HuH-7.5 (cell line): ENCODE measurements at places on chromosomes 2 and 18.

- no peak for DNase-seq
Observed at GRCh38 chr2:73944714-73945113, 18.0 kb downstream of the DGUOK start.

GRCh38 chr18:49399003-49399402 is 61.4 kb downstream of the DYM start:
- DNase-seq: no peak

DNA sequence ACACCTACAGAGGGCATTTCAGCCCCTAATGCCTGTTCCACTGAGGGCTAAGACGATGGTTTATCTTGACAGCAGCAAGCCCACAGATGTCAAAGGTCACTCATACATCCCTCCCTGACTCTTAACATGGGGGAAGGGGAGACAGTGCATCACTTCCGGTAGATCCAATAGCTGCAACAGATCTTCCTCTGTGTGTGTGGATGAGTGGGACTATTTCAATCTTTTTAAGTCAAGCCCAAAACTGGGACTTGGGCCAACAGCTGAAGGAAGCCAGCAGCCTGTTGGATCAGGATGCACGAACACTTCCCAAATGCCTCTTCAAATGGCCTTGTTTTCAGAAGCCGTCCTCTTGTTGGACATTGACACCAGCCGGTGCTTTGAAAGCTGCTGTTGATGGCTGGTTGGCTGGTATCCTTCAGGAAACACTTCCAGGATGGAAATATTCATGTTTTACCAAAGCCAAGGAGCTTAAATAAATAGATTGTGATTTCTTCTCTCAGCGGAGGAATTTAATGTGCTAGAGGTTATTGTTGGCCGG is 59.2 kb downstream of the IL1R2 start:
- no peak for DNase-seq

DNA sequence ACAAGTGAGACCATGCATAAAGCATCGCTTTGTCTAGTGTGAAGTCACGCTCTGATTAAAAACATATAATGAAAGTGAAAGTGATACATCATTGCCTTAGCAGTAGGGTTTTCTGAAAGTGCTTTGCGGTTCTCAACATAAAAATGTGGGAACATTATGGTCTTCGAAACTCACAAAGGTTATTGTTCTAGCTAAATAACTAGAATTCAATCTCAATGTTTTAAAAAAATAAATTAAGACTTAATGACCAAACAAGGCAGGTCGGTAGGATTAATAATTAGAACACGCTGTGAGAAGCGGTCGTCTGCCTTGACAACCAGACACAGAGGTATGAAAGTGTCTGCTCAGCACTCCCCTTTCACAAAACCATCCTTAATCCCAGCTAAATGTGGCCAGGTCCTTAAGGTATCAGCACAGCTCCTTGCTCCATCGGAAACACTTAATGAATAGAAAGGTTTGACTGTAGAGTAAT is 42.2 kb downstream of the KLHL14 start:
- DNase-seq: no peak

DNA sequence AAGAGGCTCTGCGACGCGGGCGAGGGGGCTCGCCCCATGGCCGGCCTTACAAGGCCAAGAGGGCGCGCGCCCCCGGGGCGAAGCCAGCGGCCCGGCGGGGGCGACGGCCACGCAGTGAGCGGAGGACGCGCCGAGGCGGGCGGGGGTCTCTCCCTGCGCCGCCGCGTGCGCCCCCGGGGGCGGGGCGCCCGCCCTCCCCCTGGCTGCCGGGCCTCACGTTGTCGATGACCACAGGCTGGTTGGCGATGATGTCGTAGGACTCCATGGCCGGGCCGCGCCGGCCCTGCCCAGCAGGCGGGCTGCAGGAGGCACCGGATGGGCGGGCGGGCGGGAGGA is 250 bp downstream of the ACTR1B start:
- no peak for DNase-seq

DNA sequence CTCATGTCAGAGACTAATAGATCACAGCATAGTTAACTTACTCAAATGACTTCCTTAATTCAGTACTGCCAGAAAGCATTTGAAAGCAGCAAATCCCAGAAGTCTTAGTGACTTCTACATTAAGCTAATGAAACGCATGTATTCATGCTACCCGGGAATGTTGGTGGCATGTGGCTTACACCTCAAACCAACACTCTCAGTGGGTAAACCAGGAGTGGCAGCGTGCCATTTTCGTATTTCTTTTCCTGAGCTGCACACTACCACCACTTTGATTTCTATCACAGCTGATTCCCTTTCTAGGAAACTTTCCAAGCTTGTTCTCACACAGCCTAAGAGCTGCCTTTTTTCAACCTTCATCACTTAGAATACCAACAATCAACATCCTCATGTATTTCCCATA is 646.6 kb downstream of the NRXN1 start:
- DNase-seq: no peak

- DNase-seq: peak; percentile 51
Observed at GRCh38 chr18:3062798-3063680, 50.1 kb upstream of the LPIN2 start.

GRCh38 chr2:11154923-11155380 is 315 bp upstream of the SLC66A3 start:
- DNase-seq: peak; percentile 92

GRCh38 chr2:98822301-98823164 is 91.6 kb upstream of the MGAT4A start:
- DNase-seq: no peak

DNA sequence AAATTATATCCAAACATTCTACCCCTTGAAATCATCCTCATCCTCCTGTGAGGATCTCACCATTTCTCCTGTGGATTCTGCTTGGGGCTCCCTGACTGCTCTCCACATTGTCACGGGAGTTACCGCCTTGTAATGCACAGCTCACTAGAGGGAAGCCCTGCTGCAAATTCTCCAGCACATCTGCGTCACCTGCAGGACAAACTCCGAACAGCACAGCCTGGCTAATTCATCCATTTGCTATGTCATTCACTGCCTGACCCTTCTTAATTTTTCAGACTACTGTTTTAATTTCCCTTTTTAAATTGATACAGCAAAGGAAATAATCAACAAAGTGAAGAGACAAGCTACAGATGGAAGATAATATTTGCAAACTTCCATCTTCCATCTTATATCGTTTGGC is 627.4 kb downstream of the FBXO15 start:
- no peak for DNase-seq

DNA sequence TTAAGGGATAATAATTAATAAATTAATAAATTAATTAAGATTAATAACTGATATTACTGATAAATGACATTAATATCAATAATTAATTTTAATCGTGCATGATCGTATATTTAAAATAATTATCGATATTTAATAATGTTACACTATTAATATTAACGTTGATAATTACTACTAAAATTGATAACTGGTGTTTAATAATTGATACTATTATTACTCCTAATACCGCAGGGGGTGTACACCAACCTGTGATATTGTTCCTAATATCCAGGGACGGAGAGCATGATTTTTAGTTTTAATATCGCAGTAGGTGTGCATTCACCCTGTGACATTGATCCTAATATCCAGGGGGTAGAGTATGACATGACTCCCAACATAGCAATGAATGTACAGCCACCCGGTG is 1930.8 kb downstream of the SUCLG1 start:
- no peak for DNase-seq

DNA sequence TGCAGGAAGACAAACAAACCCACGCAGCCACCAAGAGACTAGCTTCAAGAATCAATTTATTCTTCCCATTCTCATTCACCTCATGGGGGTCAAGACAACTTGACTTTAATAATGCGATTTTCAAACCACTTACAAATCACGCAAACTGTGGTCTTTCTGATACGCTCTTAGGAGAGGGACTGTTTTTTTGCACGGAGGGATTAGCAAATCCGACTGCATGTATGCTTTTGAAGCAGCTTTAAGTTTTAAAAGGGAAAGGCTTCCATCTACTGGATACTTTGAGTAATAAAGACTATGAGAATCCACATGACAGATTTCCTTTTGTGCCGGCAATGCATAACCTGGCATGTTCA is 322.9 kb upstream of the KCNJ3 start:
- DNase-seq: no peak

GRCh38 chr2:174176898-174177297 is 71.4 kb downstream of the OLA1 start:
- no peak for DNase-seq

GRCh38 chr2:113276216-113276760 is 2.4 kb downstream of the PAX8 start:
- DNase-seq: no peak

GRCh38 chr2:207032490-207032889 is 93.2 kb downstream of the CPO start:
- DNase-seq: no peak

DNA sequence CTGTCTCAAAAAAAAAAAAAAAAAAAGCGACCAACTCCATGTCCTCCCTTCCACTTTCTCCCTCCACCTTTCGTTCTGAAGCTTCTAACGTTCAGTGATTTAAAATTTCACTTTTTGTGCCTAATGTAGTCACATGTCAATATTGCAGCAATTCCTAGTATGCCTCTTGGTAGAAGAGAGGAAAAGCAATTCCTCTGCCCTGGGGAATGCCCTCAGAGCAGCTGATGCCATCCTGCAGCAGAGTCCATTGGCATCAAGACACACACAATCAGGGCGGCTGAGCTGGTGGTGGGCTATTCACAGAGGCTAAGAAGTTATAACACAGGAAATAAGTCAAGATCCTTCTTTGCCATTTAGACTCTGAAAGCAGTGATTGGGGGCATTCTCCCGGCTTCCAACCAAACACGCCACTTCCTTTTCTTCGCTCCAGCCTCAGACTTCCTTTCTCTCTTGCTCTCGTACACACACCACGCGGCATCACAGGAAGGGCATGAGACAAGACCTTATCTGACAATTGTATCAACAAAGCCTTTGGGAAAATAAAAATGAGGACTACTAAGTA is 71.9 kb downstream of the MOGAT1 start:
- no peak for DNase-seq

- DNase-seq: no peak
Observed at GRCh38 chr2:151973901-151974199, 125.0 kb downstream of the CACNB4 start.

- no peak for DNase-seq
Observed at GRCh38 chr2:230090967-230091366, 22.2 kb upstream of the SLC16A14 start.

DNA sequence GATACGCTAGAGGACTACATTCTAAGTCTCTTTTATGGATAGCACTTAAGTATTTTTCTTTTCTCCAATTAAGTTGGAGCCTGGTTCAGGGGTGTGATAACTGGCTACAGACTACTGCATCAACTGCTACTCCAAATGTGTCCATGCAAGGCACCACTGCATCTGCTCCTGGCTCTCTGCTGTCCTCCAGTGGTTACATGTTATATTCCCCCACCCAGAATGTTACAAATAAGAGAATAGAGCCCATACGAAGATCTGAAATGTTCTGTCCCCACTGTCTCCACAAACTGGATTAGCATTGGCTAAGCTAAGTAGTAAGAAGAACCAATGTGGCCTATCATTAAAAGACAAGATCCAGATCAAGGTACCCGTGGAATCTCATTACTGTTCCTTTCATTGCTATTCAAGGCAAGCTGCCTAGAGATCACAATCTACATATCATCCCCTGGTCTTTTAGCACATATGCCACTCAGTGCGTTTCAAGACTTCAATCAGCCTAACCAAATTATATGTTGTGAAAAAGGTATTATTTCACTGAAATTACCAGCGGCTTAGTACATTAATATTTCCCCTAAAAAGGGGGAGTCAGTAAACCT is 308.3 kb upstream of the SLC8A1 start:
- peak; percentile 2 for DNase-seq

DNA sequence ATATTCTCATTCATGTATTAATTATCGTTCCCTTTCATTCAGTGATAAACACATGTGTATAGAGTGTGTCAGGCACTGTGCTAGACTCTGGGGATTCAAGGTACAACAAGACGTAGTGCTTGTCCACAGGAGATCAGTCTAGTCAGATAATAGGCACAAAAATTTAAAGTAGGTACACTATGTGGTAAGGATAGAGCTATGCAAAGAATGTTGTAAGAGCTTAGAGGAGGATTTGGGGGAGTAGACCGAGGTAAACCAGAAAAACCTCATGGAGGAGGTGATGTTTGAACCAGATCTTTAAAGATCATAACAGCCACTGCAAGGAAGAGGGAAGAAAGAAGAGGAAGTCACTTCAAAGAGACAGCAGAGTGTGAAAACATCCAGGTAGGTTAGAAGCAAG is 256.9 kb upstream of the DDX18 start:
- DNase-seq: no peak

DNA sequence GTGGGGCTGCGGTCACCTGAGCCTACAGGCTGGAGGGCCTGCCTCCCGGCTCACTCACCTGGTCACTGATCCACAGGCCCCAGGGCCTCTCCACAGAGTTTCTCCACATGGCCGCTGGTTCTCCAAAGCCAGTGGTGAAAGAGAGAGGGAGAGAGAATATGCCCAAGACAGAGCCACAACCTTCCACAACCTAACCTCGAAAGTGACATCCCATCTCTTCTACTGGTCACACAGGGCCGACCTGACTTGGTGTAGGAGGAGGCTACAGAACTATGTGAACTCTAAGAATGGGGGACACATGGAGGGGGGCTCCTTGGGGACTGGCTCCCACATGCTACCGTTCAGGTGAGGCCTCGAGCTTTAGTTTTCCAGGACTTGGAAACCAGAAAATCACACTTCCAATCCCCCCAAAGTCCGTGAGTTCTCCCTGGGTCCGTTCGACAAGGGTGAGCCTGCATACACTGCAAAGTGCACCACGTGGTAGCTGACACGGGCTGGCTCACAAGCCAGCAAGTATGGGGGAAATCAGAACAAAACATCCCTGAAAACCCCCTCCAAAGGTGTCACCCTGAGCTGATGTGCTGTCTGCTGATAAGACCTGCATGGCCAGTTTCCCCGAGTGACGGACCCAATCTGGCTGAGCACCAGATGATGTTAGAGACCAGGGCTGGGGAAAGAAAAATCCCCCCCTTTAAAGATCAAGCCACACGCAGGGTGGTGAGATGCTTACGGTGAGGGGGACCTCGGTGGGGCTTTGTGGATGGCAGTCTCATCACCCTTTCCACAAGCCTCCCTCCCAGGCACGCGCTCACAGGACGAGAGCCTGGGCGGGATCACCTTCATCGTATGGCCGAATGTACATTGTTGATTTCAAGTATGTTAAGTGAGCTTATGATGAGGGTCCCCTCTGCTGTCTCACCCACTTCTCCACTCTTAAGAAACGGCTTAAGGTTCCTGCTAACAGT is 54.2 kb upstream of the SEMA4C start:
- DNase-seq: no peak

GRCh38 chr2:64354857-64355680 is 98.9 kb upstream of the LGALSL start:
- DNase-seq: no peak

DNA sequence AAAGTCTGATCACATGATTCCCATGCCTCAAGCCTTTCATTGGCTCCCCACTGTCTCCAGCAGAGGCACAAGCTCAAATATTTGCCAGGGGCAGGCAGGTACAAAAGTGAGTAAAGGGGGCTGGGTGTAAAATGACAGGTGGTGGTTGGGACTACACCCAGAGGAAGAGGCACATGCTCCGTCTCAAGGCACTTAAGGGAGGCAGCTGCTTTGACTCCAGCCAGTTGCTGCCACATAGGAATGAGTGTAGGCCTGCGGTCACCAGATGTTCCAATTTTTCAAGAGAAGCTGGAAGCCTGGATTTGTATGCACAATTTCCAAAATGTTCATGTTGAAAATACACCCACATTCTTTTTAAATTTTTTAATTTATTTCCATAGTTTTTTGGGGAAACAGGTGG is 164.4 kb downstream of the UPP2 start:
- DNase-seq: no peak
